ENCODE measurements at places on chromosomes 4 and X. TPM values are rescaled to one million over a fixed set of nuclear protein-coding genes. Genes with fewer than 3 reads are reported as not detected.

- no peak for DNase-seq
These were observed 237.2 kb downstream of the ASMT start for GRCh38 chrX:1852082-1852481.

DNA sequence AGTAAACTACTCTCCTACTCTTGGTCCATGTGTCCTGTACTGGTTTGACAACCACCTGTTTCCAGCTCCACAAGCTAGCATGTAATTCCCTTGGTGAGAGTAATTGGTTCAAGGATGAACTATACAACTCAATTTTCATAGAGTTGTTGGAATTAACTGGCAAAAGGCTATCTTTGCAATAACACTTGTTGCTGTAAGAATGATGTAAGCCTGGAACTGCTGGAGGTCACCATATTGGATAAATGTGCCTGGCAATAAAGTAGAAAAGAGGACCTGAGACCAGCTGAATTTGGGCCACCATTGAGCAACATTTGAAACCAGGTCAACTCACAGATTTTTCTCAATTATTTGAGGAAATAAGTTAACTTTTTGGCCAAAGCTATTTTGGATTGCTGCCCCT is 175.5 kb downstream of the CAMK2D start:
- no peak for DNase-seq

The WNK3 gene
- 0.63 TPM for polyA plus RNA-seq

The PABPC5 gene
- 0.93 TPM for polyA plus RNA-seq

DNA sequence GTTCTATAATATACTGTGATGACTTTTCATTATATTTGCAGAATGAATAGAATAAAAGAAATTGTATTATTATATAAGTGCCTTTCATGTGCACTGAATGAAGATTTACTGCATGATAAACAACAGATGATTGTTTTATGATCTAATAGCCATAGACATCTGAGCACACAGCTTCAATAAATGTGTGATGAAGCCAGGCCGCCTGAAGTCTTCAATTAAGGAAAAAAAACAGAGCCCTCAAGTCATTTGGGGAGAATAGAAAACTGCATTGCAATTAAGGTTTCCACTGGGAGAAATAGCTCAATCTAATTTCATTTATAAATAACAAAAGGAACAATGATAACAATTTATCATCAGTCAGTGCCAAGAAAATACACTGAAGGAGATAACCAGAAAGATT is 955.2 kb downstream of the FSTL5 start:
- no peak for DNase-seq

The ASB11 gene
- not detected for polyA plus RNA-seq

- DNase-seq = no peak
These were observed 20.4 kb upstream of the FHL1 start for GRCh38 chrX:136126872-136127406.

- no peak for DNase-seq
These were observed 101.9 kb upstream of the SCOC start for GRCh38 chr4:140271553-140271952.

DNA sequence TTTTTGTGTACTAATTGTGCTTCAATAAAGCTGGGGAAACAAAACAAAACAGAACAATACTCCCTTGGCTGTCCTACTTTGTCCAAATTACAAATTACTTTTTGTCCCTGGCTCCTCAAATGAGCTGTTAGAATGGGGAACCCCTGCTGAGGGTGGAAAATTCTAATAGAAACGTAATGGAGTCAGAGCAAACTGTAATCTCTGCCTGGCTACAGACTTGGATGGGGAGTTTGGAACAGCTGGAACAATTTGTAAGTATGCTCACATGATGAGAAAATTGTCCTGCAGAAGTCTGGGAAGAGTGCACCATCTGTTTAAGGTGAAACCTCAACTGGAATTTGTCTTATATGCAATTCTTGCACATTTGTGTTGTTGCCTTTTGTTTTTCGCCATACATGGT is 364.4 kb upstream of the CLNK start:
- no peak for DNase-seq

DNA sequence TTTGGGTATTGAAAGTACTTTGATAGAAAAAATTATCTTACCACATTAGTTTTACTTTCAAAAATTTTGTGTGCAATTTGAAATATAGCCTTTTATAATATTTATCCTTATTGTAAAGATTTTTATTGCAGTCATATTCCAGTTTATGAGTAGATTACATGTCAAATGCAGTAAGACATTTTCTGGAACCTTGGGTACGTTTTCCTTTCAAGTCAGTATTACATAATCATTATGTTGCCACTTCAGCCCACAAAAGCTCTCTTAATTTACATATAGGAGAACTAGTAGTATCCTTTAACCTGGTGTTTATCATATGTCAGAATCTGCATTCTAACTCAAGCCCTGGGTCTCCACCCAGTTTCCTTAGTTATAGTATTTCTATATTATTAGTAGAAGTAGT is 98.5 kb downstream of the CENPC start:
- no peak for DNase-seq

- DNase-seq = no peak
These were observed 528 bp upstream of the FGF2 start for GRCh38 chr4:122826079-122826527.

The CTAG1A gene
- not detected for polyA plus RNA-seq

Measured in AG04450 (cell line).